Anterior cingulate cortex (tissue), 58 donors: ENCODE measurements at places on chromosomes 12 and 14.

GRCh38 chr12:3271146-3271545 is 194.0 kb downstream of the TSPAN9 start:
- DNase-seq, result no peak

DNA sequence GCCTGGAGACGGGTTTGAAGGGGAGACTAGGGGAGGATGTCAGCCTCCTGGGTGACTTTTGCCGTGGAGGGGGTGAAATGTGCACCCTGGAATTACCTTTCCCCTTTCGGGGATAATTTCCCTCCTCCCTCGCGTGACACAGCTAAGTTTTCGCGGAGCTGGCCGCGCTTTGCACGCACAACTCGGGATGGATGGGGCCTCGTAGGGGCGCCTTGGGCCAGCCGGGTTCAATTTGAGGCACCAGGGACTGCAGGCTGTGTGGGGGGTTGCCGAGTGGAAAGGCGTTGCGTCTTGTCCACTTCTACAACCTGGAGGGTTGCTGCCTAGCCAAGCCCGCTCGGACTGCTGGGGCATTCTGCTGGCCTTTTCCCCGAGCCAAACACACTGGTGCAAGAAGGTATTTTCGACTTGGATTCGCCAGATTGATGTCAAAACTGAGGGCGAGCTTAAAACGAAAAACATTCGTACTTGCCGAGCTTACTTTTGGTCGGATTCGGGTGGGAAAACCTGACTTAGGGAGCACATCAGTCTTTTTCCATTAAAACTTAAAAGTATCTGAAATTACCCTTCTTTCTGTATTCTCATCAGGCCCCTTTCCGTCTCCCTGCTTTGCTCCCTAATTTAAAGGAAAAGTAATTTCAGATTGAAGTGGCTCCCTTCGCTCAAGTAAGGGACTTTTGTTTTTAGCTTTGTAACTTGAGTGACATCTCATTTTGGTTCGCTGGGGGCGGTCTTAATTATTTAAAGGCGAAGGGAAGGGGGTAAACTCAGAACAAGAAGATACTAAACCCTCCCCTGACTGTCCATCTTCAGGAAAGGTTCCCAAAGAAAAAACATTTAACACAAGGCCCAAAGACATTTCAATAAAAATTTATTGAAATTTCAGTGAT is 14.3 kb downstream of the TBX3 start:
- DNase-seq, result no peak

GRCh38 chr14:99475179-99475578 is 5.5 kb downstream of the SETD3 start:
- no peak for DNase-seq

DNA sequence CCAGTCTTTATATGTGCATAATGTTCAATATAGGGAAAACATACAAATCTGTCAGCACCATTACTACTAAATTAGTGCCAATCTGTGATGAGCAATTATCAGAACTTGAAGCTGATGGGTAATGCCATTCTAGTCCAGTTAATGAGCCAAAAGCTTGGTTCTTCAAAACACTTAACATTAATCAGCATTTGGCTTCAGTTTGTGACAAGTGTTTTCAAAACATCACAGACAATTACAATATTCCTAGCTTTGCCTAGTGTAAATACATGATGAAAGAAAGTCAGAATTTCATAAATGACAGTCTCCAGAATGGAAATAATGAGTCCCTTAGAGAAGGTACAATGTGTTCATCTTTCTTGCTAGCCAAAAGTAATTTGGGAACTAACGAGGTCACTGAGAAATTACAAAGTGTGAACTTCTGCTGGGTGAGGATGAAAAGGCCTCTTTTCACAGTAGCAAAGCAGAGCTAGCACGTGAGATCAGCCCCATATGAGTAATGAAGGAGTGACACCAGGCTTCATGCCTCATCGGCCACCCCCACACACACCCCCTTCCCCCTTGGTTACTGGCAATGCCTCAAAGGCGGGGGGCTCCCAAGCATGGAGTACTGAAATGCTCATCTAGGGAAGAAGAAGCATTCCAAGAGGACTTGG is 180.6 kb upstream of the EEA1 start:
- no peak for DNase-seq

- no peak for DNase-seq
Observed at GRCh38 chr12:33296529-33296928, 143.1 kb downstream of the SYT10 start.

DNA sequence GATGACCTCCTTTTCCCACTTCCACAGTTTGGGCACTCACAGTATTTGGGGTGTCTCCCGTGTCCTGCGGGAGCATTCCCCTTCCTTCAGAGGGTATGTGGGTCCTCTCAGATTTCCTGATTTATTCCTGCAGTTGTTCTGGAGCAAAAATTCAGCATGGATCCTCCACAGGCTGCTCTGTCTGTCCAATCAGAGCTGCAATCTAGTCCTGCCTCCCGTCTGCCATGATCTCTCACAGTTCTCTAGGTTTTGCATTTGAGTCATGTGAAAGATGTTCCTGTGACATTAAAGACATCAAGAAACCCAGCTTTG is 435.9 kb downstream of the TMTC2 start:
- no peak for DNase-seq

DNA sequence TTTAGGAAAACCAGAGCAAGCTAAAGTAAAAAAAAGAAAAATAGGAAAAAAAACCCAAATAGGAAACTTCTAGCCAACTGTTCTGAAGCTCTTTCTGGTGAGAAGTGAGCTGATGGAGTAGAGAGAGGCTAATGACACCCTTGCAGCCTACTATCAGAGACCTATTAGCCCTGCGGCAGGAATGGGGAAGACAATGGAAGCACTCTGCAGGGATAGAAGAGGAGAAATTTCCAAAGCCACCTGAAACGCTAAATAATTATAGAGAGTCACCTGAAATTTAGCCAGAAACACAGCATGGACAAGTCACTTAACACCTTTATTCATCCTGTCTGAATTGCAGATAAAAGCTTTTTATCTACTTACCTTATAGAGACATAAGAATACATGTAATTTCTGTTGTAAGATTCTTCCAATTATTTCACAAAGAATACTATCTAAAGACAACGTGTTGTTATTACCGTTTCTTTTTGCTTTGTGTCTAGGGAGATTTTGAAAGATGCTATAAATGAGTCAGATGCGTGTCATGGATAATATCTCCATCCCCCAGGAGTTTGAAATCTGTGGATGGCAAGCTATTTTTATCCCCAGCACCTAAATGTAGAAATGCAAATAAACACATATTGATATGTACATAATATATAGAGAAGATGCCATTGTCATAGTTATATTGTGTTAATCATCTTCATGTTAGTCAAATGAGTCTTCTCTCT is 138.6 kb downstream of the TPH2 start:
- no peak for DNase-seq

DNA sequence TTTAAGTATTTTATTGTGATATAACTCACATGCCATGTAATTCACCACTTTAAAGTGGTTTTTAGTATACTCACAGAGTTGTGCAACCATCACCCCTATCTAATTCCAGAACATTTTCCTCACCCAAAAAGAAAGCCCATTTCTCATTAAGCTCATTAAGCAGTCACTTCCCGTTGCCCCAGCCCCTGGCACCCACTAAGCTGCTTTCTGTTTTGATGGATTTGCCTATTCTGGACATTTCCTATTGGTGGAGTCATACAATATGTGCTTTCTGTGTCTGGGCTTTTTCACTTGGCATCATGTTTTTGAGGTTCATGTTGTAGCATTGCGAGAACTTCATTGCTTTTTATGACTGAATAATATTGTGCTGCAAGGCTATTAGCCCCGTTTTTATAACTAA is 66.0 kb downstream of the ARL6IP4 start:
- DNase-seq, result no peak
